ENCODE measurements at places on chromosomes 4 and X.
A peak's percentile ranks its signal among the peaks of the same experiment; 100 is the strongest.

DNA sequence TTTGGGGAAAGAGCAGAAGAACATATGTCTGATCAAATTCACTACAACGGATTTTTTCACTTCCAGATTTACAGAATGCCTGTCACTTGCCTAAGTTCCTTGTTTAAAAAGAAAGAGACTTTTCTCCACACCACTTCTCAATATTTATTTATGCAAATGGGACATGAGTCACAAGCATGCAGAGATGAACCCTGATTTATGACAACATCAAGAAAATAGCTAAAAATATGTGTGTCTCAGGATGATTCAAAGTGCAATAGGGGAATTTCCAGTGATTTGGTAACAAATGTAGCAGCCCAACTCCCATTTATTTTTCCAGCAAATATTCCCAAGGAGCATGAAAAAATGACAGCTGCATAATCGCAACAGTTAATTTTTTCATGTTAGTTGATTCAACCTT is 180.4 kb upstream of the FAT1 start:
- DNase-seq: peak; percentile 78

DNA sequence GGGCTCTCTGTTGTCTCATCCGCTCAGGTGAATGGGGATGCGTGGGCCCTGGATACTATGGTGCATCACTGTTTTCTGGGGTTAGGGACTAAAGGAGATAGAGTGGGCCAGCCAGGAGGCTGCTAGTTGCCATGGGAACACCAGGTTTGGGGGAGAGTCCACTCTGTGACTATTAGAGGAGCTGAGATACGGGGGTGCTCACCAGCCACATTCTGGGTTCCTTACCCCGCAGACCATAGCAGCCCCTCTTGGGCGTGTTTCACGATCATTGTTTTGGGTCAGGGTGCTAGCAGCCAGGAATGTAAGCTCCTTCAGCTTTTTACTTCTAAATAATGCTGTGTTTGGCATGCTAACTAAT is 4.6 kb downstream of the EFNB1 start:
- DNase-seq: no peak

DNA sequence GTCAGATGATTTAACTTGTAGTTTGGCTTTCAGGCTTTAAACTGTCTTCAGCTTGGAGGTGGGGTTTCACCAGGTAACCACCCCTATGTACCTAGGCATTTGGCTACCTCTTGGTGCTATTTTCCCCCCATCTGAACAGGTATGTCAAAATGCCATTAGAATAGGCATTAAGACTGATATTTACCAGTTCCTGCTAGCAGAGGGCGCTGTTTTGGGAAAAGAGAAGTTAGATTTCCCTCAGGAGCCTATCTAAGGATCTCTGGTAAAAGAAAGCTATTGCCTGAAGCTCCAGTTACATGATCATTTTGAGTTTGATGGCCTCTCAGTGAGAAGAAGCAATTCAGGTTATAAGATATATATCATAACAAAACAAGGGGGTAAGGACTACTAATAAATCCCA is 879.1 kb downstream of the SH3BGRL start:
- DNase-seq: no peak

DNA sequence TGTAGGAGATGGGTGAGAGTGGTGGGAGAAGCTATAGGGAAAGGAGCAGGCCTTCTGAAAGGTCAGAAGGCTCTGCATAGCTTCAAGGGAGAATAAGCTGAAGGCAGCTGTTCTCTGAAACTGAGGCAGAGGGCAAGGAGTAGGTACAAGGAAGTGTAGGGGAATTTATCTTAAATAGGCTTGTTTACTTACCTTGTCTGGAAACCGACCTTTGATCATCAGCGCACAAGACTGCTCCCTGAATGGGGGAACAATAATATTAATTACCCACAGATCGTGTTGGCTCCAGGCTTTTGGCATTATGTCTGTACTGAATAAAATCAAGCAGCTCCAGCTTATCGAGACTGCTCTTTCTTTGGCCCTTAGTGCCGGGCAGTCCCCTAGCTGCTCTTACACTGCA is 175.5 kb upstream of the MAGEB16 start:
- DNase-seq: no peak

GRCh38 chr4:153159016-153159415 is 45.2 kb upstream of the TRIM2 start:
- no peak for DNase-seq

DNA sequence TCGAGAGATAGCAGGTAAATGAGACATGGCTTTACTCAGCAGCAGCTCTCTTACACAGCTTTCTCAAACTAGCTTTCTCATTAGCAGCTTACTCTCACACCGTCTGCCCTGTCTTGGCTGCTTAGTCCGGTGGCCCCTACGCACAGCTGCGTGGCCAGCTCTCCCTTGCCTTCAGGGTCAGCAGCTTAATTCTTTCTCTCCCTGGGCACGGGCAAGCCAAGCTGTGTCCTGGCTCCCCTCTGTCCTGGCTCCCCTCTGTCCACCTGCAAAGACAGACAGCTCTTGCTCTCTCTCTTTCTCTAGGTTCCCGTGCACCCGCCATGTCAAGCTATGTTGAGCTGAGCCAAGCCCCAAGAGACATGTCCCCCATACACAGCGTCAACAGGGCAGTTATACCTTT is 39.4 kb downstream of the ZNF185 start:
- no peak for DNase-seq

DNA sequence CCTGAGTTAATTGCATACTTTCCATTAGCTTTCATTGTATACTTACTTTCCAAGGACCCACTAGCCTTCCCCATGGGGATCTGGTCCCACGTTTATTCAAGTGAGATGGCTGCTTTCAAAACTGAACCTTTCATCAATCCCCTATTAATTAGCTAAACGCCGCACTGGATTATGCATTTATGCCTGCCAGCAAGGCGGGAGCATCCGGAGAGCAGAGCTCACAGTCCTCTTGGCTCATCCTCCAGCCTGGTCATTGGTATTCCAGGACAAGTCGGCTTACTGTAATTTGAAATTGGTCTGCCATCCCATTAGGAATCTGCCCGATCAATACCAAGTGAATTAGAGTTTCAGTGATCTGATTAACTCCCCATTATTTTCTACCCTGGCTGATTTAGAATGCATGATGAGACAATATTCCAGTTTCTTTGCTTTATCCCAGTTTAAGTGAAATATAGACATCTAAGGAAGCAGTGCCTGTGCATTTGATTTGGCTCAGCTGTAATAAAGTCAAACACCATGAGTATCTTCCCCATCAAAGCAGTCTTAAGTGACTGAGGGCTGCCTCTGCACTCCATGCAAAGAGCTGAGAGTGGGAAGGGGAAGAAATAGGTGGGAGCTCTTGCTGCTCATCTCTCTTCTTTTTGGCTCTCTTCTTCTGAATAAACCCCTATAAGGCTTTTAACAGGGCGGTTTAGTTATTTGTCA is 411.4 kb downstream of the GPAT3 start:
- no peak for DNase-seq

DNA sequence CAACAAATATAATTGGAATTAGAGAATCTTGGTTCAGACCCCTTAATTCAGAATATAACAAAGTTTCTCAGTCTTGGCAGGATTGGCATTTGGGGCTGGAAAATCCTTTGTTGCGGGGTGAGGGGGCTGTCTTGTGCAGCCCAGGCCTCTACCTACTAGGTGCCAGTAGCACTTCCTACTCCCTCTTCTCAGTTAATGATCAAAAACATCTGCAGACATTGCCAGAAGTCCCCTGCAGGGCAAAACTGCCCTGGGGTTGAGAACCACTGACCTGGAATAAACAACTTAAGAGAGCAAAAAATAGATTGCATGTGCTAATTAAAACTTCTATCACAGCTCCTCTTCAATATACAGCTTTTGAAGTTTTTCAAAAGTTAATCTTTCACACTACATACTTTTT is 36.7 kb upstream of the CXorf38 start:
- DNase-seq: no peak

- no peak for DNase-seq
Observed at GRCh38 chr4:121370729-121371325, 10.0 kb downstream of the QRFPR start.

- peak; percentile 62 for DNase-seq
Observed at GRCh38 chr4:102789317-102789717, 28.5 kb upstream of the MANBA start.
